Nasal cavity respiratory epithelium epithelial cell of viscerocranial mucosa (primary cell): ENCODE measurements at places on chromosomes 3 and 15. TPM values are rescaled to one million over a fixed set of nuclear protein-coding genes. Genes with fewer than 3 reads are reported as not detected.

Gene PSTPIP1
- total RNA-seq: 0.36 and 0.68 TPM in 2 replicates

Gene WNT7A
- total RNA-seq: 12.6 and 13.7 TPM in 2 replicates

Gene PLA2G4D
- total RNA-seq: 0.07 and 0.34 TPM in 2 replicates

Gene FEZF2
- not detected in 2 replicates for total RNA-seq

Gene ALPK3
- total RNA-seq: under 0.01 and 0.85 TPM in 2 replicates

Gene BRK1
- total RNA-seq: 65.8 and 109 TPM in 2 replicates

Gene CNTN3
- 0.68 and 1.6 TPM in 2 replicates for total RNA-seq

Gene ZIC1
- total RNA-seq: not detected in 2 replicates

Gene LRTM1
- total RNA-seq: not detected in 2 replicates

Gene ERC2
- 0.21 and 0.34 TPM in 2 replicates for total RNA-seq

Gene TEX55
- not detected in 2 replicates for total RNA-seq

Gene C15orf39
- 2.7 and 15.6 TPM in 2 replicates for total RNA-seq

Gene CDHR4
- total RNA-seq: not detected in 2 replicates

Gene C3orf49
- not detected in 2 replicates for total RNA-seq

Gene POC1A
- 2.3 and 2.4 TPM in 2 replicates for total RNA-seq

Gene CCDC39
- under 0.01 TPM in 1 of 2 replicates, not detected in the other for total RNA-seq

Gene TYRO3
- 4.1 and 9.3 TPM in 2 replicates for total RNA-seq

Gene PGBD4
- total RNA-seq: 2.4 and 2.7 TPM in 2 replicates

Gene GOLGA6L7
- total RNA-seq: not detected in 2 replicates

Gene ACTRT3
- 1.0 and 1.5 TPM in 2 replicates for total RNA-seq

Gene SEMA3G
- 0.28 and 0.34 TPM in 2 replicates for total RNA-seq

Gene RTP3
- not detected in 2 replicates for total RNA-seq

Gene C3orf85
- not detected in 2 replicates for total RNA-seq

Gene RPUSD2
- total RNA-seq: 15.4 and 16.0 TPM in 2 replicates

Gene GOLGA6A
- under 0.01 and 0.07 TPM in 2 replicates for total RNA-seq
